ENCODE measurements at places on chromosomes 2 and 18. TPM values are rescaled to one million over a fixed set of nuclear protein-coding genes. Genes with fewer than 3 reads are reported as not detected.

- no peaks in the 10 kb centered on the region for H3K36me3 ChIP-seq
- no peaks in the 10 kb centered on the region for H3K4me1 ChIP-seq
- DNase-seq: no peak
- H3K27me3 ChIP-seq: no peaks in the 10 kb centered on the region
- H3K27ac ChIP-seq: no peak overlapping the region
Measured at GRCh38 chr2:84732897-84733778, 147.7 kb downstream of the TRABD2A start.

- H3K4me1 ChIP-seq: no peaks in the 10 kb centered on the region
- no peaks in the 10 kb centered on the region for H3K36me3 ChIP-seq
- no peaks in the 10 kb centered on the region for H3K27me3 ChIP-seq
- no peak for DNase-seq
Measured at GRCh38 chr2:152166633-152167032, 8.9 kb downstream of the STAM2 start.

GRCh38 chr2:31568585-31569201 lies 12.0 kb downstream of the SRD5A2 start:
- no peak overlapping the region for H3K4me3 ChIP-seq
- no peak overlapping the region for H3K27ac ChIP-seq
- no peaks in the 10 kb centered on the region for H3K36me3 ChIP-seq
- H3K4me1 ChIP-seq: no peaks in the 10 kb centered on the region
- no peak for DNase-seq

DNA sequence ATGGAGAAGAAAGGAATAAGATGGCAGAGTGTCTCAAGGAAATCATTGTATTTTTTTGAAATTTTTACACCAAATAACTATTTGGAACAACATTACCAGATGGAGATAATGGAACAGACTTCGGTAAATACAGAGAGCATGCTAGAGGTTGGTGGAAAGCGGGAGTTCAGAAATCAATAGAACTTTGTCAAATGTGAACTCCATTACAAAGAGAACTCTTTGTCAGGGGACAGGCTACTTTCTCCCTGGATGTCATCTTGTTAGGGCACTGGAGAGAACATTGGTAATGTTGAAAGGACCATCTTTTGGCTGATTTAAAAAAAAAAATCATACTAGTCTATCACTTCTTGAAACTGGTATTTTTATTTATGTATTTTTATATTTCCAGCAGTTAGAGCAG lies 30.8 kb downstream of the DCC start:
- DNase-seq: no peak
- no peak overlapping the region for H3K27ac ChIP-seq
- H3K27me3 ChIP-seq: no peaks in the 10 kb centered on the region
- H3K4me3 ChIP-seq: no peak overlapping the region
- H3K4me1 ChIP-seq: no peaks in the 10 kb centered on the region
- no peaks in the 10 kb centered on the region for H3K36me3 ChIP-seq

DNA sequence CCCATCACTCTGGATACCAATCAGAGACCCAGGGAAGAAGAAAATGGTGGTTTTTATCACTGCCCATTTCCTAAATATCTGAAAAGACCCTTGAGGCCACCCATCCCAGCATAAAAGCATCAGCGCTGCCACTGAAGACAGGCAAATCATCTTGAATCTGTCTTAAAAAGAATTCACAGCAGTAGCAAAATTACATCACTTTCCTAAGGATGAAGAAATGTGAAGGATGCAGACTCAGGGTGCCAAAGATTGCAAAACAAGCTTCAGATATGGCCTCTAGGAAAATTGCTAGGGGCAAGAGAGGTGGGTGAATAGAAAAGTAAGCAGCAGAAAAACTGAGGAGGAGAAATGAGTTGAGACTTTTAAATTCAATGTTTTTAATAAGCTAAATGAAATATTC lies 70.0 kb downstream of the SLC25A12 start:
- DNase-seq: no peak
- no peaks in the 10 kb centered on the region for H3K4me1 ChIP-seq
- H3K27me3 ChIP-seq: no peaks in the 10 kb centered on the region
- H3K27ac ChIP-seq: no peak overlapping the region

- no peak for DNase-seq
- H3K27ac ChIP-seq: no peak overlapping the region
- no peaks in the 10 kb centered on the region for H3K36me3 ChIP-seq
Measured at GRCh38 chr2:186099826-186100225, 361.2 kb downstream of the FSIP2 start.

DNA sequence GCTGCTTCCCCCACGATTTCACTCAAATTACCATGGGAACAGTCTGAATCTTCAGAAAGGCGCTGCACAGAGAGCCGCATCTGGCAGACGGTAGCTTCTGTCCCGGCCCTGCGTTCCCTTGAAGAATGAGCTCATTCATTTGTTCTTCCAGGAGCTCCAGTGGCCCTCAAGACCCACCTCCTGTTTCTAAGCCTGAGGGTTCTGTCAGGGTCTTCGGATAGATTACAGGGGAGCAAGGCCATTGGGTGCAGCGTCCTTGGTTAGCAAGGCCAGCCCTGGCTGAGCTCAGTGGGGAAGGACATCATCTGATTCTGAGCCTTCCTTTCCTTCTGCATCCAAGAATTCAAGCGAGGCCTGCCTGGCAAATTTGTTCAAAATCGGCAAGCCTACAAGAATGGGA lies 111.9 kb downstream of the PDCL3 start:
- no peaks in the 10 kb centered on the region for H3K27me3 ChIP-seq
- no peak overlapping the region for H3K4me3 ChIP-seq
- H3K27ac ChIP-seq: no peak overlapping the region
- DNase-seq: no peak
- H3K4me1 ChIP-seq: peaks cover 5% of the 10 kb centered on the region
- no peaks in the 10 kb centered on the region for H3K36me3 ChIP-seq

DNA sequence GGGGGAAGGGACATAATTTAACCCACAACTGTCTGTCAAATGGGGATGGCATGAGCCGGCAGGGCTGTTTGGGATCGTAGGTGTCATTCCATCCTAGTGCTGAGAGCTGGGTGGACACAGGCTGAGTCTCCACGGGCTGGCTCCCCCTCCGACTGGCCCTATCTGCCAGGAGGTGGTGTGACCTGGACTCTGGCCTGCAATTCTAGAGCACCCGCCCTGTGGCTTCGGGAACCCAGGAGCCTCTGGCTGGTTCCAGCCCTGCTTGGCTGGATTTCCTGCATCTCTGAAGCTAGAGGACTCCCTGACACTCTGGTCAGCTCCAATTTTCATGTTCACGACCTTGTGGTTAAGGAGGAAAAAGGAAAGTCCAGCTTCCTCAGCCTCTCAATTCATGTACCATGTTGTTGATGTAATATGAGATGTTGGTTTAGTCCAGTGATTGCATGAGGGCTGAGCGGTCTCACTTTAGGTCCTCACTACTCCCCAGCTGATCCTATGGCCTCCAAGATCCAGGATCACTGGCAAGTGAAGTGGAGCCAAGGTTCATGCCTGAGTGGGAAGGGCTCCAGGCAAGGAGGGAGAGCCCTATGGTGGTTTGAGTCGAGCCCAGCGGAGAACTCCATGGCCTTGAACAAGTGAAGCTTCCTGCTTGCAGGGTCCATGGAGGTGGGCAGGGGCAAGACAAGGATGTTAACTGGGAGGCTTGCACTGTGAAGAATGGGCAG lies 169.1 kb downstream of the NDUFA10 start:
- H3K4me3 ChIP-seq: no peak overlapping the region
- H3K27ac ChIP-seq: no peak overlapping the region
- H3K36me3 ChIP-seq: no peaks in the 10 kb centered on the region
- no peak for DNase-seq
- no peaks in the 10 kb centered on the region for H3K27me3 ChIP-seq

DNA sequence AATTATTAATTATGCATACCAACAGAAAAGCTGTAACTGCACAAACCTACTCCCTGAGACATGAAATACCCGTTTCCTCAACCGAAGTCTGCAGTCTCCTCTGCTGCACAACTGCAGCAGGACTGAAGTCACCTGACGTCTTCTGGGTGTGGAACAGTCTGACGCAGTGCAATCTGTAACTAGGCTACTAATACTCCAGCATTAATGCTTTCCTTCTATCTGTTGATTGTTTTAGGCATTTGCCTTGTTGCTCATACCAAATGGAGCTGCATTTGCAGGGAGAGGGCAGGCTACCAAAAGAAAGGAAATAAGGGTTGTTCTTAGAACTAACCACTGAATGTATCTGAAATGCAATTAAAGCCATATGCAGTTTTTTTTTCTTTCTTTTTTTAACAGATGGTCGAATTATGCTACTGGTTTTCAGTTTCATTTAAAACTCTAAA lies 40.1 kb downstream of the RTN4 start:
- peak; percentile 52 for DNase-seq
- H3K27me3 ChIP-seq: no peaks in the 10 kb centered on the region
- H3K4me1 ChIP-seq: peaks cover 9% of the 10 kb centered on the region
- H3K27ac ChIP-seq: peak overlapping the region; percentile 80
- H3K4me3 ChIP-seq: peak overlapping the region; percentile 33

GRCh38 chr2:72914589-72915319 lies 2.6 kb upstream of the EMX1 start:
- peaks cover 25% of the 10 kb centered on the region for H3K4me1 ChIP-seq
- DNase-seq: no peak
- H3K27ac ChIP-seq: no peak overlapping the region
- H3K36me3 ChIP-seq: no peaks in the 10 kb centered on the region

- H3K36me3 ChIP-seq: no peaks in the 10 kb centered on the region
- no peak for DNase-seq
- H3K27ac ChIP-seq: no peak overlapping the region
- H3K4me3 ChIP-seq: peak overlapping the region; percentile 47
Measured at GRCh38 chr2:209424781-209425470, 1.1 kb downstream of the MAP2 start.

- no peaks in the 10 kb centered on the region for H3K27me3 ChIP-seq
- peaks cover 21% of the 10 kb centered on the region for H3K4me1 ChIP-seq
- H3K36me3 ChIP-seq: no peaks in the 10 kb centered on the region
- H3K27ac ChIP-seq: peak overlapping the region; percentile 24
- peak; percentile 62 for DNase-seq
Measured at GRCh38 chr2:238493880-238494572, 67.3 kb downstream of the ASB1 start.

DNA sequence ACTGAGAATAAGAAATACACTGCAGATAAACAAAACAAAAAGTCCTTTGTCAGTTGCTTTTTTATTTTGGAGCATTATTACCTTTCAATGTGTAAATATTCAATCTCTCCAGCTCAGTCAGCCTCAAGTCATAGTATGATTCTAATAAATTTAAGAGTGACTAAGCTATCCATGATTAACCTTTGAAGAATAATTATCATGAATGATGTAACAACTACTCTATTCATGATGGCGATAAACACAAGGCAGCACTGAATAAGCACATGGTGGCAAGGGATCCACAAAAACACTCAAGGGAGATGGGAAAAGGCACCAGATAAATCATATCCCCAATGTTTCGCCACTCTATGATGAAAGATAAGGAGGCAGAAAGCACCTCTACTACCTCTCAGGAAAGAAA lies 67.0 kb downstream of the MAP4K3 start:
- no peaks in the 10 kb centered on the region for H3K4me1 ChIP-seq
- H3K27ac ChIP-seq: no peak overlapping the region
- H3K27me3 ChIP-seq: no peaks in the 10 kb centered on the region
- H3K36me3 ChIP-seq: no peaks in the 10 kb centered on the region
- no peak for DNase-seq

GRCh38 chr2:11940121-11940743 lies 193.8 kb downstream of the LPIN1 start:
- no peaks in the 10 kb centered on the region for H3K36me3 ChIP-seq
- DNase-seq: no peak
- H3K27ac ChIP-seq: no peak overlapping the region
- H3K4me3 ChIP-seq: no peak overlapping the region
- no peaks in the 10 kb centered on the region for H3K4me1 ChIP-seq
- no peaks in the 10 kb centered on the region for H3K27me3 ChIP-seq

DNA sequence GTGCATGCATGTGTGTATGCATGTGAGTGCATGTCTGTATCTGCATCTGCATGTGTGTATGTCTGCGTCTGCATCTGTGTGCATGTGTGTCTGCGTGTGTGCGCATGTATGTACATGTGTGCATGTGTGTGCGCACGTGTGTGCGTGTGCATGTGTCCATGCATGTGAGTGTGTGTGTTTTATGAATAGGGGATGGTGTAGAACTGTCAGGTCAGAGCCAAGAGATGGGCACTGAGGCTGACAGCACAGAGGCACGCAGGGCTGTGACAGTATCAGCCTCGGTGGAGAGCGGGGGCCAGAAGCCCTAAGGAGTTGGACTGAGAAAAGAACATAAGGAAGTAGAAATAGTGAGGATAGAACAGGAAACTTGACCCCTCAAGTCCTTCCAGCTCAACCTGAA lies 494.0 kb upstream of the MYT1L start:
- DNase-seq: no peak
- H3K27me3 ChIP-seq: no peaks in the 10 kb centered on the region
- no peak overlapping the region for H3K27ac ChIP-seq
- no peaks in the 10 kb centered on the region for H3K4me1 ChIP-seq

- H3K27me3 ChIP-seq: no peaks in the 10 kb centered on the region
- H3K36me3 ChIP-seq: peaks cover 97% of the 10 kb centered on the region
- no peak overlapping the region for H3K4me3 ChIP-seq
- H3K27ac ChIP-seq: peak overlapping the region; percentile 72
- no peaks in the 10 kb centered on the region for H3K4me1 ChIP-seq
Measured at GRCh38 chr2:47038656-47039488, 116.2 kb downstream of the STPG4 start.

DNA sequence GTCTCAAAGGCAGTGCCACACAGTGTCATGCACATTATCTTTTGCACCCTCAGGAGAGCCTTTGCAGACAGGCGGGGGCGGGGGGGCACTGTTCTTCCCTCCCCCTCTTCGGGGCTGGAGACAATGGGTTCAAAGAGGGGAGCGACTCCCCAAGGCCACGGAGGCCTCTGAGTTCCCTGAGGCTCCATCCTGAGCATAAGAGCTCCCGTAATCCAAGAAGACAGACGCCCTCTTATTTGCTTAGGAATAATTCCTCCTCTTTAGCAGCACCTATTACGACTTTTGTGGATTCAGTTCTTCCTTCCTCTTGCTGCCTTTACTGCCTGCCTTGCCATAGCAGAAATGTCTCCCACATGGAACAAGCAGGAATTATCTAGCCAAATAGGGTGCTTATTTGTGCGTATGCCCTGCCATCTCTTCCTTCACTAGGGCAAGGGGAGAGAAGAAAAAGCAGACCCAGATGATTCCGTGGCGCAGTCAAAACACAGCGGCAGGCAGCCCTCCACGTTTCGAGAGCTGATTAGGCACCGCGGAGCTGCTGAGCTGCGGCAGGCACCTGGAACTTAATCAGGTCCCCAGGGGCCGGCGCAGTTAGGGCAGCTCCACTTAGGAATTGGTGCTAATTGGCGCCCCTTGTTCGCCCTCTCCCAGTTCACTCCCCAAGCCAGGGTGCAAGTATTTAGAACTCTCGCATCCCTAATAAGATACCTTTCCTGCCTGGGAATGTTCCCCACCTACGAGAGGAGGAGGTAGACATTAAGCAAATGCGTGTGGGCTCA lies 233.4 kb upstream of the MYT1L start:
- H3K4me1 ChIP-seq: no peaks in the 10 kb centered on the region
- H3K36me3 ChIP-seq: no peaks in the 10 kb centered on the region
- H3K27me3 ChIP-seq: peaks cover 3% of the 10 kb centered on the region
- no peak for DNase-seq

- no peak overlapping the region for H3K4me3 ChIP-seq
- DNase-seq: no peak
- H3K27ac ChIP-seq: no peak overlapping the region
- H3K27me3 ChIP-seq: no peaks in the 10 kb centered on the region
- H3K36me3 ChIP-seq: no peaks in the 10 kb centered on the region
- H3K4me1 ChIP-seq: no peaks in the 10 kb centered on the region
Measured at GRCh38 chr2:36404754-36405153, 49.2 kb downstream of the CRIM1 start.

The ACKR3 gene
- 7.1 TPM for total RNA-seq

The G6PC2 gene
- total RNA-seq: not detected

The CPLX4 gene
- total RNA-seq: 0.05 TPM

The CTLA4 gene
- total RNA-seq: 10.6 TPM

The NAT8 gene
- not detected for total RNA-seq

Data from thymus (tissue), 14 donors.